ENCODE measurements at places on chromosomes 1 and 21.
A peak's percentile ranks its signal among the peaks of the same experiment; 100 is the strongest.

DNA sequence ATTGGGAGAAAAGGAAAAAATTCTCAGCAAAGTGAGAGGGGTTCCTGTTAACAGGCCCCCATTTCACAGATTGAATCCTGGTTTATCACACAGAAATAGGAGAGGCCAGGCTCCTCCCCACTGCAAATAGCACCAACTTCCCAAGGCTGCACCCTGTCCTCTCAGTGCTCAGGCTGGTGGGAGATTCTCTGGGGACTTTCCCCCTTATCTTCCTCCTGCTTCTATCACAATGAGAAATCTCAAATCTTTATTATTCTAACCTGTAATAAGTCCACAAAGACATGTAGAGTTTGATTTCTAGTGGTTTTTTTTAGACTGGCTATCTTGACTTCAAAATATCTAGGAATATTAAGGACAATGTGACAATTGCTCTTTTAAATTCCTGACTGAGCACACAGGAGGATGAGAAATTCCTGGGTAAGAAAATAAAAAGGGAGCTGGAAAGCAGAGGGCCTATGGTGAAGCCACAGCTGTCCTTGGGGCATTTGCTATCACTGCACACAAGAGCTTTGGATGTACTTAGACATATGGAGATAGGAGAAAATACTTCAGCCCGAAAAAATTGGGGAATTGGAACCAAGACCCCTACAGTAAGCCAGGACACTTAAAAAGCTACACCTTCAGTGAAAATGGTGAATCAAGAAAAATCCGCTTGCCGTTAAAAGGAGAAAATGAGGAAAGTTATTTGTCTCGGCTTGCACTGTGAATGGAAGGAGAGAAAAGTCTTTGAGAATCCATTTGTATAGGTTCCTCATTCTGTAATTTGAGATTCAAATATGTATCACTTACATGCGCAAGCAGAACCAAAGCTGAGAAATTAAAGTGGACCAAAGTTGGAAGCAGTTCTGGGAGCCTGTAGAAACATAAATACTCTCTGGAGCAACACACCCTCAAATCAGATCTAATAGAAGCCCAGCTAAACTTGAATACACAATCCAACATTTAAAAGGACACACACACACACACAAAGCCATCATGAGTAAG, 65.9 kb upstream of the C1orf105 start:
- no peaks in the 10 kb centered on the region for H3K36me3 ChIP-seq
- H3K4me3 ChIP-seq = no peak overlapping the region
- peaks cover 50% of the 10 kb centered on the region for H3K4me1 ChIP-seq
- no peaks in the 10 kb centered on the region for H3K27me3 ChIP-seq

DNA sequence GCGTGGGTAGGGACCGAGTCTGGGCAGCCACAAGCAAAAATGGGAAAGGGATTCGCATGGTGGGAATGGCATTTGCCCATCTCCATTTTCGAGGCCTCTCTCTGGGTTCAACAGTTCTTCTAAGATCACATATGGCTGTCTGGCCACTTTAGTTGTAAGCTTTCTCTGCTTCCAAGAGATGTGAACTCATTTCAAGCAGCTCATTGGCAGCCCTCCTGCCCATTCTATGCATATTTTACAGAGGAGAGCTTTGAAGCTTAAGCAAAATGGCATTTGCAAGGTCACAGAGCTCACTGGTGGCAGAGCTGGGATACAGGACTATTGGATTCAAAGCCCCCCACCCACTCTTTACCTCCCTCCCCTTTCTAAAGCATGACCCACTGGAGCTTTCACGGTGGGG, 93.7 kb downstream of the HHIPL2 start:
- no peak overlapping the region for H3K4me3 ChIP-seq
- peaks cover 16% of the 10 kb centered on the region for H3K4me1 ChIP-seq
- no peak for DNase-seq
- H3K27me3 ChIP-seq = no peaks in the 10 kb centered on the region

DNA sequence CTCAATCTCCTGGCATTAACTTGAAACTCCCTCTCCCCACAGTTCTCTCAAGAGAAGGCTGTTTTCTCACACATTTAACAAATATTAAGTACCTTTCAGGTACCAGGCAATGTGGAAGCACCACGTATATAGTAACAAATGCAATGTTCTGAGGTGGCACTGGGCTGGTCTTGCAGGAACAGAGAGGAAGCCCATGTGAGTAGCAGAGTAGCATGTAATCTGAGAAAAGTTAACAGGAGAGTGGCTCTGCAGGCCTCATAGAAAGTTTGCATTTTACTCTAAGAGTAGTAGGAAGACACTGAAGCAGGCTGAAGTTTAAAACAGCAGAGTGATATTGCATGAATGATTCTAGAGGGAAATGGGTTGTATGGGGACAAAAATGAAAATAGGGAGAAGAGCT, 21.0 kb downstream of the ZNF281 start:
- no peaks in the 10 kb centered on the region for H3K36me3 ChIP-seq
- no peak overlapping the region for H3K27ac ChIP-seq
- no peak for DNase-seq
- no peaks in the 10 kb centered on the region for H3K27me3 ChIP-seq

GRCh38 chr1:1680912-1681273, 11.7 kb downstream of the SLC35E2B start:
- no peaks in the 10 kb centered on the region for H3K36me3 ChIP-seq
- no peak overlapping the region for H3K27ac ChIP-seq
- H3K4me3 ChIP-seq = no peak overlapping the region
- peak; percentile 15 for DNase-seq

DNA sequence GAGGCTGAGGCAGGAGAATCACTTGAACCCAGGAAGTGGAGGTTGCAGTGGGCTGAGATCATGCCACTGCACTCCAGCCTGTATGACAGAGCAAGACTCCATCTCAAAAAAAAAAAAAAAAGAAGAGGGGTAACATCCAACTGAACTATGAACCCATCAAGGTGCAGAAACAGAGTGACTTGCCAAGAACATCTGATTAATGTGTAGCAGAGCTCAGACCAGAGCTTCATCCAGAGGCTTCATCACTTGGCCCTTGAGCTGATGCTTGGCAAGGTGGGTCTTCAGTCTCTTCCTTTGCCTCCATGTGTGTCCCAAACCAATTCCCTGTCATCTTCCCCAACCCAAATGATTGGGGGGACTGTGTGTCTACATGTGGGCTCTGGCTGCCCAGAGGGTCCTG, 32.6 kb downstream of the HSD3B1 start:
- H3K4me3 ChIP-seq = no peak overlapping the region
- H3K4me1 ChIP-seq = no peaks in the 10 kb centered on the region
- no peak for DNase-seq
- H3K27me3 ChIP-seq = no peaks in the 10 kb centered on the region

Data from SK-N-SH (cell line).